ENCODE measurements at places on chromosomes 16 and 17.
A peak's percentile ranks its signal among the peaks of the same experiment; 100 is the strongest.

GRCh38 chr17:16482253-16482652 lies 9.7 kb downstream of the LRRC75A start:
- no peak for DNase-seq

- DNase-seq, result no peak
These were observed 136.7 kb upstream of the HS3ST2 start for GRCh38 chr16:22677024-22677830.

DNA sequence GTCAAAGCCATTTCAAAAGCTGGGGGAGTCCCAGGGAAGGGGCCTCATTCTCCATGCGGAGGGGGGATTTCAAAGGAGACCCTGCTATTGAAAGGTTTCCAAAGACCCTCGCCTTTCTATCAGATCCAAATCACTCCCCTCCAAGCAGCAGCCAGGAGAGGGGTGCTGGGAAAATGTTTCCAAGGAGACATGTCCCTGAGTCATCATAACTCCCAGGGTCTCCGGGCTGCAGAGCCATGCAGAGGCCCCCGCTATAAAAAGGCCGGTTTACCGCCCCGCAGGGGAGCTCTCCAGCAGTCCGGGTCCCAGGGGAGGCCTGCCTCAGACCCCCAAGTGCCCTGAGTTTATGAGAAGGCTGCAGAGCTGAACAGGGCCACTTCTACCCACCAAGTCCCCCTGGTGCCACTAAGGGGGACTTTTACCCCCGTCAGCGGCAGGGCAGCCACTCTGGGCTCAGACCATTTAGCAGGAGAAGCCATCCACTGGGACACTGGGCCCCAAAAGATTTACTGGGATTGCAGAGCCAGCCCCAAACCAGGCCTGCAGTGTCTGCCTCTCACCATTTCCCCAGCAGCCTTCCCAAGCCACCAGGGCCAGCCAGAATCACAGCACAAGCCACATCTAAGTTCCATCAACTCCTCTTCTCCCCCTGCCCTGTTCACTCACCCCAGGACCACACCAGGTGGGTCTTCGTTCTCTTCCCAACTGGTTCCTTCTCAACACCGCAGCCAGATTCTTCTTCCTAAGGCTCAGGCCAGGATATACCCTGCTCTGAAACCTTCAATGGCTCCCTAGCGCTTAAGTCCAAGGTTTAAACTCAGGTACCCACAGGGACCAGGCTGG lies 234.4 kb downstream of the ZNF423 start:
- no peak for DNase-seq

DNA sequence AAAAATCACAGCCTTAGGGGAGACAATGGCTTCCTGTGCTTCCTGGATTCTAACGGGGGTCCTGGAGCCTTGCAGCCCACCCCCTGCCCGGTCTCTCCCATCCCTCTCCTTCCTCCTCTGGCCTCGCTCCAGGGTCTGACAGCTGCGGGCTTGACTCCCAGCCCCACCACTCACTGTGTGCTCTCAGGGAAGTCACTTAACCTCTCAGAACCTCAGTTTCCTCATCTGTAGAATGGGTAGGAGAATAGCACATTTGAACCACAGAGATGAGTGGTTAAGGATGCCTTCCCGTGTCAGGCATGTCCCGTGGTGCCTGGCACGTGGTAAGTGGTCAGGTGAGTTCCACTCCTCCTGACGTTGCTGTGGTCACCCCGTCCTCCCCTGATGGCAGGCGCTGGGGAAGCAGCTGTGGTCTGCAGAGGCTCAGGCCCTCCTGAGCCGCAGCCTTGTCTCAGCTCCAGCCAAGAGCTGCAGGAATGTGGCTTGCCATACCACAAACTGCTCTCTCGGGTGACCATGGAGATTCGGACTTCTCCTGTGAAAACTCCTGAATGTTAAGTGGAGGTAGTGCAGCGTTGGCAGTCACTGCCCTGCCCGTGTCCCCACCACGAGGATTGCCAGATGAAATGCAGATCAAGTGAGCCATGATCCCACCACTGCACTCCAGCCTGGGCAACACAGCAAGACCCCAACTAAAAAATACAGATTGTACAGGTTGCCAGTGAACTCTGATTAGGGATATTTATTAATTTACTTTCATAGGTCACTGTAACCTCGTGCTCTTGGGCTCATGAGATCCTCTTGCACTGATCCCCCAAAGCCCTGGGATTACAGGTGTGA lies 85.7 kb downstream of the NT5M start:
- no peak for DNase-seq

DNA sequence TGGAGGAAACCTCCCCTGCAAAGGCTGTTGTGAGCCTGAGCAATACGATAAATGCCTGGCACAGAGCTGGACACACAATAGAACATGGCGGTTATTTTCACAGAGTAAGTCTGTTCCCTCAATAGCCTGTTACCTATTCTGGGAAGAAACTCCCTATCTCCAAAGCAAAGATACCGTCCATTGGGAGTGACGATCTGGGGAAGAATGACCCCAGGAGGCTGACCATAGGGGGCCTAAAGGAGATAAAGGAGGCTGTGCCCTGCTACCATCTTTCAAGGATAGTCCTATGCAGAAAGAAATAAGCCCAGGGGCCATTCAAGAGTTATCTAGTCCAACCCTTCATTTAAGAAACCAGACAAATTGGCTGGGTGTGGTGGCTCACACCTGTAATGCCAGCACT lies 4.1 kb upstream of the AXIN2 start:
- no peak for DNase-seq

GRCh38 chr17:1975573-1975972 lies 49.6 kb downstream of the RTN4RL1 start:
- DNase-seq, result no peak

DNA sequence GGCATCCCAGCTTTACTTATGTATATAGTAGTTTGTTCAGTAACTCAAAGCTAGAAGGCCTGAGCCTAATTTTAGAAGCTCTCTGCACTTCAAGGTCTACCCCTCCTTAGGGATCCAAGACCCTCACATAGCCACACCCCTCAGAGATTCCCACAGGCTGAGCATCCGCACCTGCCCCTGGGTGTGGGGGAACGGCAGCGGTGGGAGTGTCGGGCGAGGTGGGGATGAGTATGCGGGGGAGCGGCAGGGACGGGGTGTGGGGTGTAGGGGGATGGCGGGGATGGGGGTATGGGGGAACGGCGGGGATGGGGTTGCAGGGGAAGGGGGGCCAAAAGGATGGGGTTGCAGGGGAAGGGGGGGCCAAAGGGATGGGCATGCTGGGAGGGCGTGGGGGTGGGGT lies 24.9 kb upstream of the BEAN1 start:
- DNase-seq, result no peak

GRCh38 chr16:89232107-89232506 lies 14.6 kb downstream of the ZNF778 start:
- DNase-seq, result no peak

GRCh38 chr16:81376880-81377279 lies 62.1 kb downstream of the GAN start:
- no peak for DNase-seq

DNA sequence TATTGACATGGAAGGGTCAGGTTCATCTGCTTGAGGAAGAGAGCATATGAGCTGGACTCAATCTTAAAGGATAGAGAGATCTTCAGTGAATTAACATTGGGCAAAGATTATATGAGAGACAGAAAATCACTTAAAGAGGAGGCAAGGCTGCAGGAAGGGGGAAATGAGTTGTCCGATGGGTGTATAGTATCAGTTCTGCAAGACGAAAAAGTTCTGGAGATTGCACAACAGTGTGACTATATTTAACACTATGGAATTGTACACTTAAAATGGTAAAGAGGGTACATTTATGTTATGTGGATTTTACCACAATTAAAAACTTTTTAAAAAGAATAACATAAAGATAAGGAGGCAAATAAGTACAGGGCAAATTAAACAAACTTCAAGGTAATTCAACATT lies 80.7 kb downstream of the HELZ start:
- DNase-seq, result peak; percentile 37

DNA sequence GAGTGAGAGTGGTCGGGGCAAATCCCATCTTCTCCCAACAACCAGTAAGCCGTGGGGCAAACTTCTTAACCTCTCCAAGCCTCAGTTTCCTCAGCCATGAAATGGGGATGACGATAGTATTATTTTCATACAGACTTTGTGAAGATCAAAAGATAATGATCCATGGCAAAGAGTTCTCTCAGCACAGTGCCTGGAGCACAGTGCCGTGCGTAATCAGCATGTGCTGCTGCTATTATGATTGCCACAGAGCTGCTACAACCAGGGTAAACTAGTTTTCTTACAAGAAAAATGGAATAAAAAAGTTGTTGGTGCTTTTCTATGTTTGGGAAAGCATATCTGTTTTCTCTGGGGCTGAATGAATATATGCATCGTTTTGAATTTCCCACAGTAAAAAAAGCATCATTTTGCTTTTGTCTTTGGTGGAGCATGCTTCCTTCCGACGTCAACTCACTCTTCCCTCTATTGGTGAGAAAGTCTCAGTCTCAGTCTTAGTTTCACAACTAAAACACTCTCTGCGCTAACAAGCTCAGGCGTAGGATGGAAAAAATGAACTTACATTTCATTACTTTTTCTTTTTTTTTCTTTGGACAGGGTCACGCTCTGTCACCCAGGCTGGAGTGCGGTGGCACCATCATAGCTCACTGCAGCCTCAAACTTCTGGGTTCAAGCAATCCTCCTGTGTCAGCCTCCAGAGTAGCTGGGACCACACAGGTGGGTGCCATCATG lies 37.2 kb downstream of the CDK5R1 start:
- no peak for DNase-seq

DNA sequence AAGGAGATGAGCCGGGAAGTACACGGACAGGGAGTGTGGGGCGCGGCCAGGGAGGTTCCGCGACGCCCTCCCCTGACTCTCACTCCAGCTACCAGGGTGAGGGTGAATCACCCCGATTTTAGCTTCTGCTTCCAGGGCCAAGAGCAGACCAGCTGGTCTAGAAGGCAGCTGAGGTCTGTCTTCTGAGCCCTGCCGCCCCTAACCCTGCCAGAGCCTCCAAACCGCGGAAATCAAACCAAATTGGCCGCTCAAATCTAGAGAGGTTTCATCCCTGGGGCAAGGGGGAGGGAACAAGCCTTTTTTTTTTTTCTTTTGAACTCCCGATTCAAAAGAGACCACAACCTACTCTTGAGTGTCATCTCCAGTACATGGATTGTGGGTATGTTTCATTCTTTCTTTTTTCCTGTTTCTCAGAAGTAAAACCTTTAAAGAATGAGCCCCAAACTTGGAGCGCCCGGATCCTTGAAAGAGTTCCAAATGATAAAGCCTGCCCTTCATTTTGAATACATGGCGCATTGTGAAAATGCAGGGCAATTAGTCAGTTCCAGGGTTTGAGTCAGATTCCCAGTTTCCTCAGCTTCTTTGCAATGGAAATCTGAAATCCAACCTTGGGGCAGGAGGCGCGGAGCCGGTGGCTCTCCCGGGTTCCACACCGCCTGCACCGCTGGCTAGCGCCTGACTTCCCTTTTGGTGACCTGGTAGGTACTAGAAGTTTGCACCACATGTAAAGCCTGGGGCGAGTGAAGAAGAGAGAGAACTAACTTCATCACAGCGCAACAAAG lies 16.5 kb upstream of the ZFHX3 start:
- peak; percentile 83 for DNase-seq

GRCh38 chr17:56902348-56902747 lies 11.5 kb downstream of the TRIM25 start:
- no peak for DNase-seq

- DNase-seq, result no peak
These were observed 182.8 kb upstream of the HS3ST3A1 start for GRCh38 chr17:13784434-13785095.

- DNase-seq, result no peak
These were observed 9.4 kb upstream of the MEOX1 start for GRCh38 chr17:43671031-43671692.

DNA sequence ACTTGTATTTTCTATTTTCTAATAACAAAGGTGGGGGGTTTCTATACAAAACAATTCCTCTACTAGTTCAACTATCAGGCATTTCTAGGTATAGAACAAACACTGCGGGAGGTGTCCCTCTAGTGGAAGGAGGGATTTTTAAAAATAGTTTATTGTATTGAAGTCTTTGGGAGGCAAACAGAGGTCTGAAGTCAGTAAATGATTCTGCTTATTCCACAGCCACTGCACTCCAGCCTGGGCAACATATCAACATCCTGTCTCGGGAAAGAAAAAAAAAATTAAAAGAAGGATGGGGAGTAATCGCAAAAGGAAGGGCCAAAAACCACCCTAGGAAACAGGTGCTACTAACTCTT lies 648 bp upstream of the ERCC4 start:
- peak; percentile 16 for DNase-seq

- no peak for DNase-seq
These were observed 1537.1 kb upstream of the GOT2 start for GRCh38 chr16:60271025-60271771.

Measured in suppressor macrophage (primary cell).